ENCODE measurements at places on chromosomes 6 and 20.

DNA sequence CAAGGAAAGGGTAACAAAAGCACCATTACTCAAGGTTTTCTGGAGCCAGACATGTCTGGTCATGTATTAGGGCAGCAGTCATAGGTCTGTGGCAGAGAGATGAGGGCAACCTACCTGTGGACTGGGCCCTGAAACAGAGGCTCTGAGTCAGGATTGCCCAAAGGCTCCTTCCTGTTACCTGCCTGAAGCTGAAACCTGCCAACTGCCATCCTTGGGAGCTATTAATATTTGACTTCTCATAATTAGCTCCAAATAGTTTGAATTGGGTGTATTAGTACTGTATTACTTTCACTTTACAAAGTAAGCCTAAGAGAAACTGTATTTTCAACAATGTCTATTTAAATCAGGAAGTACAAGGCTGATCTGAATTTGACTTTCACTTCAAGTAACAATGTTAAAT is 72.0 kb upstream of the TBX18 start:
- no peak for DNase-seq

DNA sequence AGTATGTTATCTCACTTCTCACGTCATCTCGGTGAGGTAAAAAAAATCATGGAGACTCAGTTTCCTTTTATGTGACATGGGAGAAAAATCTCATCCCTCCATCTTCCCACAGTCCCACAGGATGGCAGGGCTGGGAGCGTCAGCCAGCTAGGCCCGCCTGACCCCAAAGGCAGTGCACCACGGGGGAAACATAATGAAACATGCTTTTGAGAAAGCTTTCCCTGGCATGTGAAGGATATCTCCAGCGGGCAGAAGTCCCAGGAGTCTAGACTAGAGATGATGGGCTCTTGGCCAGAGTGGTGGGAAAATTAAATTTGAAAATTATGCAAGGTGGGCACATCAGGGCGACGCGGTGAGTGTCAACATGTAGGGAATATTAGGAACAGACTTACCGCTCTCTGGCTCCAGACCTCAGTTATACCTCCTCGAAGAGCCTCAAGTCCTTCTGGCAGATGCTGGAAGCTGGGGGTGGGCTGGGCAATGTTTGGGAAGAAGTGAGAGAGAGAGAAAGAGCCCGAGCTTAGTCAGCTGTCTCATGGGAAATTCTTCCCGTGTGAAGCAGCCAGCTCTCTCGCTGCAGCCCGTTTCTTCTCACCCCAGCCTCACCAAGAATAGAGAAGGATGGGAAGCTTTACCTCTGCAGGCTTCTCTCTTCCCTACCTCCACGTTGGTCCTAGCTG is 52.3 kb downstream of the MOCS1 start:
- no peak for DNase-seq

GRCh38 chr20:24149881-24150307 is 161.3 kb upstream of the GGTLC1 start:
- DNase-seq = no peak

- no peak for DNase-seq
Measured at GRCh38 chr6:144217797-144218196, 67.3 kb upstream of the UTRN start.

- DNase-seq = no peak
Measured at GRCh38 chr20:59958123-59958522, at the start of gene CDH26. CDH26 (plus strand) TSS chr20:59958423; CDS start chr20:59958727, 304 bp downstream.

DNA sequence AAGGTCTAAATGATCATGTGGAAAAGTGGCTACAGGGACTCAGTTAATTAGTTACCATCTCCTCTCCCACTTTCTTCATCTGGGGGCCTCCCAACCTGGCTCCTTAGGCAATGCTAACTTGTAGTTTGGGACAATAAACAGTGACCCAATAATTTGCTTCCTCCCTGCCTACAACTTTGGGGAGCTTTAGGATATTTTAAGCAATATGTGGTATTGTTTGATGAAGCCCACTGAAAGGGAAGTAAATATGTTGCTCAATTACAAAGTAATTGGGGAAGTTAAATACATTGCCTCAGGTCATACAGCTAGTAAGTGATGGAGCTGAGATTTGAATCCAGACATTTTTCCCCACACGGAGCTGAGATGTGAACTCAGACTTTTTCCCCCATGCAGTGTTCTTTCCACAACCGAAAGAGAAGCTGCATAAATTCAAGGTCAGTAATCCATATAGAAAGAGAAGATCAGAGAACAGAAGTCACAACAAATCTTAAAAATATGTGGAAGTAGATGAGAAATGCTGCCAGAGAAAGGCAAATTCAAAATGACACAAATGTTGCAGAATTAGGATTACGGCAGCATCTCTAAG is 26.6 kb downstream of the ZHX3 start:
- DNase-seq = no peak

DNA sequence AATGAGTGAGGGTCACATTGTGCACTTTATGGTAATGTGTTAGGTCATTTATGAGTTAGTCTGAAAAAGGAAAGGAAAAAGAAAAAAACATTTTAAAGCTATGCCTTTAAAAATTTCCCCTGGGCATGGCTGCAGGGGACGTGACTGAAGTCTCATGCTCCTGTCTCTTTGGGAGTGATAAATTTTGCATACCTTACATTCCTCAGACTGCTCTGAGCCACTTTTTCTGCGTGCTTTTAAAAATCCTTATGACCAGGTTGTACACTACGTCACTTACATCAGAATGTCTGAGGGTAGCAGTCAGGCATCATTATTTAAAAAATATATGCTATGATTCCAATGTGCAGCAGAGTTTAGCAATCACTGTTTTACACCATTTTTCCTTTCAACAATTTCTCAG is 121.2 kb downstream of the RFPL4B start:
- no peak for DNase-seq

DNA sequence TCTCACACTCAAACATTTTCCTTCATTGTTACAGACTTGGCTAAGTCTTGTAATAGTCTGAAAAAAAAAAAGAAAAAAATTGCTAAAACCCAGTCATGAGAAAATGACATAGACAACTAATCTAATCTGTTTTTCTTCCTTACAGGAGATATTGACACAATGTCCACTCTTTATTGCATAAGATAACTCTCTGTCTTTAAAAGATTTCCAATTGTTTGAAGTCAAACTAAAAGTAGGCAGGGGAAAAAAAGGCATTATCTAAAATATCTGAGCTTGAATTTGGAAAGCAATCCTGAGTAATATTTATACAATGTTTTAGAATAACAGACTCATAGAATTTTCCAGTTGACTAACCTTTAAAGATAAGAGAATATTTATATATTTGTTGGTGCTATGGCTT is 233.0 kb upstream of the CEP162 start:
- no peak for DNase-seq

DNA sequence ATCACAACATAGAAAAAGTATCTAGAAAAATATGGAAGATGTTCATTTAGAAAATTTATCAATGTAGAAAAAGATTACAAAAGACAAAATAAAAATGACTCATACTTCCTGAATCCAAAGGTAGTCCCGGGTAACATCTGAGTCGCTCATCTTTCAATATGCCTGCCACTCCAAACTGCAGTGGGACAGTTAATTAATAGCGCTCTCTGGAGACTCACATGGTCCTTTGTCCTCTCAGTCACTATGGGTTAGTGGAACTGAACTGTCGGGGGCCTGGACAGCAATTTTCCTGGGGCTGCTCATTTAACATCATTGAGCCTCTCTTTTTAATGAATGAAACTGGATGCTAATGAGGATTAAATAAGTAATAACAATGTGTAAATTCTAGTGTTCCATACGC is 103.4 kb downstream of the MAP3K4 start:
- no peak for DNase-seq

DNA sequence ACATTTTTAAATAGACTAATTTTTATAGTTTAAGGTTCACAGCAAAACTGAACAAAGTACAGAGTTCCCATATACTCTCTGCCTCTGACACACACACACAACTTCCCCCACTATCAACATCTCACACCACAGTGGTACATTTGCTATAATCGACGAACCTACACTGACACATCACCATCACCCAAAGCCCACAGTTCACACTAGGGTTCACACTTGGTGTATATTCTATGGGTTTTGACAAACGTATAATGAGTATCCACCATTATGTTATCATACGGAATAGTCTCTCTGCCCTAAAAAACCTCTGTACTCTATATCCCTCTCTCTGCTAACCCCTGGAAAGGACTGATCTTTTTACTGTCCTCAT is 15.6 kb downstream of the TMEM30A start:
- DNase-seq = no peak

DNA sequence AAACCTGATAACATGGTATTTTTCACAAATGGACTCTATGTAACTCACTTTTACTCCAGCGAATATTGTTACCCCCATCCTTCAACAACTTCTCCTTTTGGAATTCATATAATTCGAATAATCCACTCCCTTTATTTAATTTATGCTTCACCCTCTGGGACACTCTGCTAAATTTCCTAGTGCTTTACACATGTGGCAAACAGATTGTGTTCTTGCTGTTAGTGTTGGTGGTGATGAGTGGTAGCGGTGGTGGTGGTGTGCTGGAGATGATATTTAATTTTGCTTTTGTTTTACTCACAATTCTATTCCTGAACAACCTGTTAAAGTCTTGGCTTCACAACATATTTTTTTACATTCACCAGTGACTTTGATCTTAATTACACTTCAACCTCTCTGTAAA is 32.8 kb downstream of the HTR1B start:
- no peak for DNase-seq

GRCh38 chr6:113980937-113981554 is 10.1 kb upstream of the HDAC2 start:
- no peak for DNase-seq

DNA sequence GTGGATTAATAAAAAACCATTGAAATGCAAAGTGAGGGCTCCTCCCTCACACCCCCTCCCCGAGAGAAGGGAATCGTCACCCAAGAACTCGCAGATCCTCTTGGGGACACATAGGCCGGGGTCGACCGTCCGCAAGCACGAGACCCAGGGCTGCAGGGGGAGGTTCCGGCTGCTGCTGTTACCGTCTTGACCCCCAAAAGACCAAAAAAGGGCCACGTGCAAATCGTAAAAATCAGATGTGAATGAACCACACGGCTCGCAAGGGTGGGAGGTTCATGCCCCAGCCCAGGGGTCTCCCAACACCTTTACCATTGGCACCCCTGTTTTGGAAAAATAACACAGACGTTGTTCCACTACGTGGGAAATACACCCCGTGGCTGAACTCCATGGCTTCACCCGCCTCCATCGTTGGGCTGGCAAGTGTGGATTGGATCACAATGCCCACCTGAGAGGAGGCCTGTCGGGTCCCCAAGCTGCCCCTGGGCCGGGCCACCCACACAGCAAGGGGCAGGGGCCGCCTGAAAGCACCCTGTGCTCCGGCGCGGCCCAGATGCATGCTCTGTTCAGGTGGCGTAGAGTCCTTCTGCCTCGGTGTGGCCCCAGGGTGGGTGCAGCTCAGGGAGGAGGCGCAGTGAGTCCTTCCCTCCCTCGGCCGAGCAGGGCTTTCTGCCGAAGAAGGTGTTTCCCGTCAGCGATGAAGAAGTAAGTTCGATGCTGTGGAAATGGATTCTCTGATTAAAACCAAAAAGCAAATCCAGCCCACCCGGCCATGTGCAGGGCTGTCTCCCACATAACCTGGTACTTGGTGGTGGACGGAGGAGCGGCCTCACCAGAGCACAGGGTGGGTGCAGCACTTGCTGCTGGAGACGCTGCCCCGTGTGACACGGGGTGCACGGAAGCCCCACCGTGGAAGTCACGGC is 85.0 kb downstream of the YTHDF1 start:
- no peak for DNase-seq

DNA sequence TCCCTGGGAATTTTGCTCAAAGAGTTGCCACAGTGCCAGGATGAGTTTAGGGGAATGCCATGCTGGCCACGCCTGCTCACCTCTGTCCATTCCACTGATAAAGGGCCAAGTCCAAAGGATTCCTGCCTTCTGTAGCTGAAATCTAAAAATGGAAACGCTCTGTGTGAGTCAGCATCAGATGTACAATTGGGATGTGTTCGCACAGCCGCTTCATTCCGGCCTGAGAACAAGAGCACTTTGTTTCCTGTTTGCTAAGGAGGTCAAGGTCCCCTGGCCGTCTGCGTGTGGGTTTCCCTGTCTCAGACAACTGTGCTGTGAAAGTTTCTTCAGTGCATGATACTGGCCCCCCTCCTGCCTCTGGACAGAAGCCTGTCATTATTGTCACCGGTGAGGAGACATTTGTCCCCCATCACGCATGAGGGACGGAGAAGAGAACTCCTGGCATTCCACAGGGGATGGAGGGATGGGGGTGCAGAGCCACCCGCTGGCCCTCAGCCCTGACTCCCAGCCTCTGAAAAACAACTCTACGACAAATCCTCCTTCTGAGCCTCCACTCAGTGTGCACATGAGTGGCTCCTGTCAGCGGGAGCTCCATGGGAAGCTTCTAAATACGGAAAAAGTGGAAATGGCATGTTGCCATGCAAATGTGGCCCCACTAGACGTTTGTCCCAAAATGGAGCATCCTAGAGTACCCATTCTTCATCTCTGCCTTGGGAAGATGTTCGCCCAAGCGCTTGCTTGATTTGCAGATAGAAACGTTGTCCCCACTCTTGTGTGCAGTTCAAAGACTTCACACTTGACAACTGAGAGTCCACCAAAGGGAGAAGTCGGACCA is 143.5 kb upstream of the AFDN start:
- DNase-seq = no peak

GRCh38 chr6:125307964-125308615 is 6.3 kb upstream of the HDDC2 start:
- DNase-seq = no peak

DNA sequence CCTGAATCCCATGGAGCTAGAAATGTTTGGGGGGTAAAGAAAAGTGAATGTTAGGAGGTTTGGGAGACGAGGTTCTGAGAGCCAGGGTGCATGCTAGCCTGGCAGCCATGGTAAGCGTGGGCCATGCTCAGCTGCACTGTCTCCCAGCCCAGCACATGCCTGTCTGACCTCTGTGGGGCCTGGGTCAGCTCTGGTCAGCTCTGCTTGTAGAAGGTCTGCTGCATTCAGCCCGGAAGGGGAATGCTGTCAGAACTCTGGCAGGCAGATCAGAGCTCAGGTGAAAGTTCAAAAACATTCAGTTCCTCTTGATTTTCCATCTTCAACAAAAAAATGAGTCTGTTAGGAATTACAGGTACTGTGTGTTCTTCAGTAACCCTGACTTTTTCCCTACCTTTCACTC is 5.8 kb upstream of the GNRH2 start:
- no peak for DNase-seq
